ENCODE measurements at places on chromosomes 2 and 18.

- DNase-seq, result no peak
Measured at GRCh38 chr2:40937284-40937683, 485.4 kb upstream of the SLC8A1 start.

- DNase-seq, result no peak
Measured at GRCh38 chr2:233801357-233802131, 23.4 kb downstream of the MROH2A start.

DNA sequence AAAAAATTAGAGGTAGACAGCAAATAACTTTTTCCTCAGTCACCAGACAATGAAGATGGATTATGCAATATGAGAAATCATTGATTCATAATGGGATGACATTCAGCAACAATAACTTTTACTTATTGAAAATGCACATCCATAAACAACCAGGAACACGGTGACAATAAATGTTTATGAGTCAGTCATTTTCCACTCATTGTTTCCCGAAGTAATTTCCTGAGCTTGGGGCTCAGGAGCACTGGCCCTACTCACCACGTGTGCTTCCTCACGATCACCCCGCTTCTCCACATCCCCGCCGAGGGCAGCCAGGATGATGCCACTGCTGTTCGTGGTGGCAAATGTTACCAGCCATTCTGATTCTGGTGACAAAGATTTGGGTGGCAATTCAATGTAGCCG lies 156.3 kb downstream of the LAMA1 start:
- DNase-seq, result no peak

GRCh38 chr18:10387399-10387798 lies 67.0 kb upstream of the APCDD1 start:
- no peak for DNase-seq

DNA sequence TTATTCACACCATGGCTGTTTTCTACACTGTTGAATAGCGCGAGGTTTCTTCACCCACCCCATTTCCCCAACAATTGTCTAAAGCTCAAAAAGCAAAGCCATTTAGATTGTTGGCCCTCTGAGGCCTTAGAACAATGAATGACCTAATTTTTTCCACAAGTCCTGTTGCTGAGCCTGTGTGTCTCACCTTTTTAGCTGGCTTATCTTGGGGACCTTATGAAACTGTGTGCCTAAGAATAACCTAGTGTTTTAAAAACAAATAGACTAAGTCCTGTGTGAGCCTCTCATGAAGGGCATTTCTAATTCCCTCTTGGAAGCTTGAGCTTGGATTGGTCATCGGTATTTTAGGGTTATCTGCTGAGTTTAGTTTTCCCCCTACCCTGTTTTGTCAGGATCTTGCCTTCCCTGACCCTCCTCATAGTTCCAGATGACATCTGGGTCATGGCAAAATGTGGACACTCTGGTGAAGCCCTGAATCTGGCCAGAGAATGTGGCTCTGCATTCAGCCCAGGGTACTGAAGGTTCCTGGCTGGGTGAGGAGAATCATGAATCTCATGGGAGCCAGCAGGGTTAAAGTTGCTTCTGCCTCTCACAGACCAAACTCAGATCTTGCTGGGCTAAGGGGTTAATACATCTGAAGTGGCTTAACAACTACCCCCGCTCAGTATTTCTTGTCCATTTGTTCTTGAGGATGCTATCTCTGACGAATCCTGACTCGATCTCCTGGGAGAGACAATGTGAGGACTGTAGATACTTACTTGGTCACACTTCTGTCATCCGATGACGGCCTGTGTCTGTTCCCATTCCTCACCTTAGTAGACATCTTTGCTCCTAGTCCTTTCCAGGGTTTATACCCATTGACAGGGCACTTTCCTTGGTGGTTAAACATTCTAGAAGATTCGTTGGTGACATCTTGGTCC lies 104.2 kb upstream of the MAP4K3 start:
- no peak for DNase-seq

DNA sequence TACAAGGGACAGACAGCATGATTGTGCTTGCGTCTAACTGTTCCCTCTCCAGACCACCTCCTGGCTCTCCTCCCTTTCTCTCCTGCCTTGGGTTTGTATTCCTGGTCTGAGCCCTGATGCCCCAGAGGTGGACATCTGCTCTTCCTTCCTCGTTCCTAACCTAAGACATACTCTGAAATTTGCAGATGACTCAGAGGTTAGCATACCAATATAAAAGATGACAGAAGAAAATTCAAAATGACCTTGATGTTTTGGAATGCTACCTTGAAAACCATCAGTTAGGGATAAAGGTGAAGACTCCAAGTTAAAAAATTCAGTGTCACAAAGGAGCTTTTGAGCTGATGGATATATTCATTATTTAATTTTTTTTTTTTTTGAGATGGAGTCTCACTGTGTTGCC lies 12.9 kb downstream of the SMYD1 start:
- no peak for DNase-seq

DNA sequence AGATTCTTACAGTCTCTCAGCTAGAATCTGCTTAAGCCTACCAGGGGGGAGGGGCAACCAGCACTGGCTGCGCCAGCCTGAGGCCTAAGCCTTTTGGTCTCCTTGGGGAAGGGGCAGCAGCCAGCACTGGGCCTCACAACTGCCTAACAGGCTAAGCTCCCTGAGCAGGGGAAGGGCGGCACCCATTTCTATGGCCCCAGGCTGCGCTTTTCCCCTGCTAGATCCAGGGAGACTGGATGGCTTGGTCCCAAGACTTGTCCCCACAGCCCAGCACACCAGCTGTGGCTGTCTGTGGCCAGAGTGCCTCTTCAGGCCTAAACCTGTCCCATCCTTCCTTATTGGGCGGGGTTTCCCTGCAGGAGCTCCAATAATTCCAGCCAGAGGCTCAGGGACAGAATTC lies 1230.3 kb upstream of the CRIM1 start:
- no peak for DNase-seq

DNA sequence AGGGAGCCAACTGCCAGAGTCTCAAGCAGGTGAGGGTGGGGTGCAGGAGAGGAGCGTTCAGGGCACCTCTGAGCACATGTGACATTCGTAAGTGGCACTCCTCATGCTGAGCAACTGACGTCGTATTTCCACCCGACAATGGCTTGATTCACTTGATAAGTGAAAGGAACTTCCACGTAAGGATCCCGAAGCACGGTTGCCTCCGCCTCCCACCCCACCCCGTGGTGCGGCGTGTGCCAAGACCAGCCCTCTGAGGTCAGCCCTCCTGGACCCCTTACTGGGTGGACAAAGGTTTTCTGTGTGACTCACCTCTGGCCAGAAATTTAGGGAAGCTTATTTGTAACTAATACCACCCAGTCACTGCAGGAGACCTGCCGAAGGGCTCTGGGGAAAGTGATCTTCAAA lies 59.9 kb downstream of the AGAP1 start:
- DNase-seq, result no peak

- no peak for DNase-seq
Measured at GRCh38 chr2:135703300-135703699, 38.4 kb upstream of the UBXN4 start.

DNA sequence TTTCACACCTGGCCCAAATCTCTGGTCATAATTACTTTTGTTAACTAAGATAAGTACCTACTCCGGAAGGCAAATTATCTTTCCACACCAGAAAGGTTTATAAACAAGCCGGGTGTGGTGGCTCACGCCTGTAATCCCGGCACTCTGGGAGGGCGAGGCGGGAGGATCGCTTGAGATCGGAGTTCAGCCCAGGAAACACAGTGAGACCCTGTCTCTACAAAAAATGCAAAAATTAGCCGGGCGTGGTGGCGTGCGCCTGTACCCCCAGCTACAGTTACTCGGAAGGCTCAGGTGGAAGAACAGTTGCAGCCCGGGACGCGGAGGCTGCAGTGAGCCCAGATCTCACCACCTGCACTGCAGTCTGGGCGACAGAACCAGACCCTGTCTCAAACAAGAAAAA lies 2.1 kb downstream of the PUM2 start:
- DNase-seq, result no peak

DNA sequence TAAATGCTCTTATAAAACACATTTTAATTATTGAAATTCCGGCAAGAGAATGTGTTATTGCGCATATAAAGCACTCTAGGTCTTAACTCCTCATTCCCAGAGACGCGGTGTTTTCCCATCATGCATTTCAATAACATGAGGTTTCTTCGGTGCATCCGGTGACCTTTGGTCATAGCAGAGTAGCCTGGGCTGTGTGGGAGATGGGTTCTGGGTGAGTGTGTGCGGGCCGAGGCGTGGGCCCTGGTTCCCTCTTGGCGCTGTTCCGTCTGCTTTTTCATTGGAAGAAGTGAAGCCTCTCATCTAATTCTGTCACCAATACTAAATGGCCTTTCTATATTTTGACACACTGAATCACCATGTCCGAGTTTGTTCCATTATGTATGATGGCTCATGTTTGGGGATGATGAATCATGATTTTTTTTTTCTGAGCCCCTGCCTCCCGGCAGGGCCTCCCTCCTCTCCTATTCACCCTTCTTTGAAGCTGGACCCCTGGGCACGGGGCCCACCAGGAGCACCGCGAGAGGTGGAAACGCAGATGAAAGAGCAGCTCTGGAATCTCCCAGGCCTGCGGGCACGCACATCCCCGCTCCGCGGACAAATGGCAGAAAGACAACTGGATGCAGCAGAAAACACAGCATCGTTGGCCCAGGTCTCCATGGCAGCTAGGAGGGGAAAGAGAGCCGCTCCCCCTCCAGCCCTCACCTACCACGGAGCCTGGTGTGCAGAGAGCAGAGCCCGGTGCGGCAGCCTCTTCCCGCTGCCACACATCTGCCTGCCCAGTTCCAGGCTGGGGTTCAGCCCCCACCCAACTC lies 85.8 kb upstream of the HPCAL1 start:
- DNase-seq, result no peak

DNA sequence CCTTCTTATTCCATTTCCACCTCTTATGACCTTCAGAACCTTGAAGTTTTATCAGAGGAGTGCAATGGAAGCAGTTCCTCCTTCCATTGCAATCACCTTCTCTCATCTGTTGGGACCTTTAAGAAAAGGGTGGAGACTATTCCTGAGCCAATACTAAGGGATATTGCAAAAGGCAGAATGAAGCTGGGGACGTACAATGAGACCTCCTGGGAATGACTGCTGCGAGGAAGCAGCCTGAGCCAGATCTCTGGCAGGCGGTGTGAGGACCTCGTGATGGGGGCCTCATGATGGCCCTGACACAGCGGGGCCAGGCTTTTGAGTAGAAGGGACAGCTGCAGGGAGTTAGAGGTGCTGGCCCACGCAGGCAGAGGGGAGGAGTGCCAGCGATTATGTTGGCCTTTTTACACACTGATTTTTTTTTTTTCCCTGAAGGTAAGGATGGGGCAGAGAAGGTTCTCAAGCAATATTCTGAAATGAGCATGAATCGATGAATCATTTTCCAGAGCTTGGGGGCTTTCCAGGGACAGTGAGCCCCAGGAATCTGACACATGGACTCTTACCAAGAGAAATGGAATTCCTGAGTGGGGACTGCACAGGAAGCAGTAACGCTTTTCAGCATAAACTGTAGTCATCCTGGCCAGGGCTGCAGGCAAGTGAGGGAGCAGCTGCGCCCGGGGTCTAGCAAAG lies 40.0 kb upstream of the LAPTM4A start:
- peak; percentile 75 for DNase-seq

- DNase-seq, result no peak
Measured at GRCh38 chr2:172226244-172227061, 123.8 kb upstream of the DLX2 start.

DNA sequence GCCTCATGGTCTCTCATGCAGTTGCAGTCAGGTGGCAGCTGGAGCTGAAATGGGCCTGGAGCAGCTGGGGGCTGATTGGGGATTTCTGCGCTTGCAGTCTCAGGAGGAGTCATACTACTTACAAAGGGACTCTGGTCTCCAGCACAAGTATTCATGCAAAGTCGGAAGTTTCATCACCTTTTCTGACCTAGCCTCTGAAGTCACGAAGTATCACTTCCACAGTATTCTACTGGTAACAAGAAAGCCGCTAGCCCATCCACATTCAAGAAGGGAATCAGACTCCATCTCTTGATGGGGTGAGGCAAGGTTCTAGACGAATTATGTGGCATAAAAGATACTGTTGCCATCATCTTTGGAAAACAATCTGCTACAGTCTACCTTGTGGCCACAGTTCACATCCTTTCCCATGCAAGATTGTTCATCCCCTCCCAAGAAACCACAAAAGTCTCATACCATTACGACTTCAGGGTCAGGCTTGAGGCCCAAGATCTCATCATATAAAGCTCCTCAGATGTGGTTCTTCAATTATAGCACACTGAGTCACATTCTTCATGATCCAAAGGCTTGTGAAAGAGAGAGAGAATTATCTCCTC lies 95.3 kb downstream of the SMC6 start:
- no peak for DNase-seq

DNA sequence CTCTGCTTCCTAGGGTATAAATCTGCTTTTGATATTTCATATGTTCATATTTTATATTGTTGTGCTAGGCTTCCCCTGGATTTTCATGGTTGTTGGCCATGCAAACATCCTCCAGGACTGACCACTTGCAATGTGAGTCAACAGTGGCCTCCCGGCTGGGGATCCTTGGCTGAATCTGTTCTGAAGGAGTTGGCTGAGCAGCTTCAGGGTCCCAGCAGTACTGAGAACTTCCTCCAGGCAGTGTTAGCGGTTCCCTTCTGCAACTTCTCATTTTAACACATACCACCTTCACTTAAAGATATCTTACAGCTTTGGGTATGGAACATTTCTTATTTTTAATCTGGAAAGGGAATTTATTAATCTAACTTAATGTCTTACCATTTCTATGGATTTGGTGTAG lies 122.1 kb downstream of the DTNB start:
- no peak for DNase-seq

All from T1000 (cell line).